ENCODE measurements at places on chromosomes 3 and 15.

- DNase-seq: no peak
Measured at GRCh38 chr3:123576122-123576521, 8.7 kb downstream of the HACD2 start.

- DNase-seq: no peak
Measured at GRCh38 chr3:135889443-135889842, 76.1 kb upstream of the PPP2R3A start.

- DNase-seq: no peak
Measured at GRCh38 chr3:189446959-189447560, 184.1 kb upstream of the TP63 start.

GRCh38 chr3:54232618-54233017, 110.3 kb downstream of the CACNA2D3 start:
- no peak for DNase-seq

GRCh38 chr3:127112796-127113570, 79.9 kb upstream of the PRR23E start:
- DNase-seq: no peak

DNA sequence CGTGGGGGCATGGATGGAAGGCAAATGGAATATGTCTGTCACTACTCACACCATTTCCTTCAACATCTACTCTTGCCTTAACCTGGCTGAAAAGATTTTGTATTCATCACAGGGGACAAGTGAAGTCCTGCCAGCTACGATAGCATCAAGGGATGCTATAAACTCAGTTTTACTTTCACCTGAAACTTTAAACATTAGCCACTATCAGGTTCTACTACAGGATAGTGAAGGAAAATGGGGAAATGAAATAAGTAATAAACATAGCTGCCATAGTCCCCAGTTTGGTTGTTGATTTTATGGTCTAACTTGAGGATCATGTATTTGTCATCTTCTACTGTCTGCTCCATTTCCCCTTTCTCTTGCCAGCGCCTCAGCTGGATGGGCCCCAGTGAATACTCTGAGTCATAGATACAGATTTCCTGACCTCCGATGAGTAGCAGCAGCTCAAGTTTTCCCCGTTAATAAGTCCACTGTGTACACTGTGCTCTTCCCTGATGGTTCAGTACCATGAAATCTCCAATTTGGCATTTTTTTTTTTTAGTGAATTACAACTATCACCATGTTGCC, 338.2 kb upstream of the SLCO3A1 start:
- DNase-seq: no peak

DNA sequence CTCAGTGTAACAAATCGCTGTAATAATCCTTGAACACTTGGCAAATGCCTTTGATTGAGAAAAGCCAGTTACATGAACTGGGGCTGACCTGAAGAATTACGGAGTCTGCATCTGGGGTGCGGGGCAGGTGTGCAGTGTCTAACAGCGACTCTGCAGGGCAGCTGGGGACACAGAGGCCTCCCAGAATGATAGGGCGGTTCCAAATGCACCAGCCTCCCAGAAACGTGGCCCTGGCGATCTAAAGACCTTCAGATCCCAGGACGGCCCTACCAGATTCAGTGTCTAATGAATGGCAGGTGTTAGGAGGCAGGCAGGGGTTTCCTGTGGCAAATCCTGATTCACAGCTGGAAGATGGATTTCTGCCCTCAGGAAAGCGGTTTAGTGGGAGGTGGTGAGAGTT, 100.5 kb upstream of the RGMA start:
- no peak for DNase-seq

GRCh38 chr15:33844186-33844585, 124.1 kb upstream of the CHRM5 start:
- no peak for DNase-seq

DNA sequence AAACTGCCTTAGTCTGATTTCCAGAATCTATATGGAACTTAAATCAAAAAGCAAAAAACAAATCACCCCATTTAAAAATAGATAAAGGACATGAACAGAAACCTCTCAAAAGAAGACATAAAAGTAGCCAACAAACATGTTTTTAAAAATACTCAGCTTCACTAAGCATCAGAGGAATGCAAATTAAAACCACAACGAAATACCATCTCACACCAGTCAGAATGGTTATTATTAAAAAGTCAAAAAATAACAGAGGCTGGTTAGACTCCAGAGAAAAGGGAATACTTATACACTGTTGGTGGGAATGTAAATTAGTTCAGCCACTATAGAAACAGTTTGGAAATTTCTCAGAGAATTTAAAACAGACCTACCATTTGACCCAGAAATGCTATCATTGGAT, 367.9 kb downstream of the ZIC4 start:
- DNase-seq: no peak

- no peak for DNase-seq
Measured at GRCh38 chr3:64828276-64828675, 140.5 kb upstream of the ADAMTS9 start.

DNA sequence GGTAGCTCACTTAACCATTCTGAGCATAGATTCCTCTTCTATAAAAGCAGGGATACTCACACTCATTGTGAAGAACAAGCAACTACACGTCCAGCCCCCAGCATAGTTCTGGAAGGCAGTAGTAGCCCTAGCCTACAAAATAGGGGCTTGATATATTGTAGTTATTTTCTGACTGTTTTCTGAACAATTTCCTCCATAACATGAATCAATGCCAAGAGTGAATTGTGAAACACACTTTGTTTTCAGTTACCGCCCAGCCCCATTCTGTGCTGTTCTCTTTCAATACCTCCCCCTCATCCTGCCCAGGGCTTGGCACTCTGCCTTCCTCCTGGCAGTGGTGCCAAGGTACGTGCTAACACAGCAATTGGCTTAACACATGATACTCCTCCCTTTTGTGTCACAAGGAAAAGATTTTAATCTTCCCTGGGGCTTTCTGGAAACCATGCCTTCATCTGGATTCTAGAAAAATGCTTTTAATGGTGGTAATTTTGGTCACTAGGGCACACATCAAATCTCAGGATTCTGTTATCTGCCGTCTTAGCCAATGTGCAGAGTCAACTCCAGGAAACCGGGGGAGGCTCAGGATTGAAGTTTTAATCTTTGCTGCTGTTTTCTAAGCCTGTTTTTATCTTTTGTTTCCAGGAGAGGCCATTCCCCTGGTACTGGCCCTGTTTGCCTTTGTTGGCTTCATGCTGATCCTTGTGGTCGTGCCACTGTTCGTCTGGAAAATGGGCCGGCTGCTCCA, 37.2 kb downstream of the IL20RB start:
- DNase-seq: no peak

- DNase-seq: no peak
Measured at GRCh38 chr3:81375921-81376320, 385.5 kb downstream of the GBE1 start.

GRCh38 chr3:66497985-66498671, 2.7 kb downstream of the LRIG1 start:
- no peak for DNase-seq

DNA sequence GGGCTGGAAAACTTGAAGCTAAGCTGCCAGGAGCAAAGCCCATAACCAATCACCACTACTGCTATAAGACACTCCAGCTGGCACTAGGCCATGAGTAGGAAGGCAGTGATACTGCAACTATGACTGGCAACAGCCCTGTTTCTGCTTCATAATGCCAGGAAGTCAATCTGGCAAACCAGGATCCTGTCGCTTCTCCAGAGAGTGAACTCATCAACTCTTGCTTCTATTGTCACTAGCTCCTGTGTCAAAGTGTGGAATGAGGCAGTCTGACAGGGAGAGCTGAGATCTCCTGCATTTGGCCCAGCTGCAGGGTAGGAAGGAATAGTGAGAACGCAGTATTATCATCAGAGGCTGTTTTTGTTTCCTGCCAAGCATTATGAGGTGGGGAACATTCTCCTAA, 105.3 kb downstream of the CTNNB1 start:
- DNase-seq: no peak

DNA sequence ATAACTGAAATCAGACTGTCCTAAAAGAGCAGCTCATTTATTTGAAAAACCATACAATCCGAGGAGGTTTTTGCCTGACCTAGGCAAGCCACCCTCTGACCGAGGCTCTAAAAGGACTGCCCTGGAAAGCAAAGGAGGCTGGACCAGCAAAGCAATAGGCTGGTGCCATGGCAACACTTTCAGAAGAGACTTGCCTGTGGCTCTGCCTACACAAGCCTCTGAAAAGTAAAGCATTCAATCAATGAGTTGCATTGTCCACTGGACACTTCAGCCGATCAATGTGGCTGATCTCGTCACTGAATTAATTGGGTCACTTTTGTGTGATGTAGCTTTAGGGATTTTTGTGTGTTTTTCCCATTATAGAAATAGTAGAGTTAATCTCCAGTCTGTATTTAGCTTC, 99.1 kb upstream of the SEMA6D start:
- peak; percentile 50 for DNase-seq

DNA sequence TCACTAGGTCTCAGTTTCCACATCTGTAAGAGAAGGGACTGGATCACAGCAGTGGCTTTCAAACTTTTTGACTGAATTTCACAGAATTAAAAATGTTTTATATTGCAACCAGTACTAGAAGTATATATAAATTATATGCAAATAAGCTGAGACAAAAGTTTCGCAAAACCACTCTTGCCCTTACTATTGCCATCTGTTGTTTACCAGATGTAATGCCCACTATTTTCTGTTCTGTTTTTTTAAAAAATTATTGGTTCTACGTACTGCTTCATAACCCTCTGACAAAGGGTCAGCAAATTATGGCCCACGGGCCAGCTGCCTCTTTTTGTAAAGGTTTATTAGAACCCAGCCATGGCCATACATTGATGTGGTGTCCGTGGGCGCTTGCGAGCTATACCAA, 44.8 kb downstream of the PDIA5 start:
- no peak for DNase-seq

DNA sequence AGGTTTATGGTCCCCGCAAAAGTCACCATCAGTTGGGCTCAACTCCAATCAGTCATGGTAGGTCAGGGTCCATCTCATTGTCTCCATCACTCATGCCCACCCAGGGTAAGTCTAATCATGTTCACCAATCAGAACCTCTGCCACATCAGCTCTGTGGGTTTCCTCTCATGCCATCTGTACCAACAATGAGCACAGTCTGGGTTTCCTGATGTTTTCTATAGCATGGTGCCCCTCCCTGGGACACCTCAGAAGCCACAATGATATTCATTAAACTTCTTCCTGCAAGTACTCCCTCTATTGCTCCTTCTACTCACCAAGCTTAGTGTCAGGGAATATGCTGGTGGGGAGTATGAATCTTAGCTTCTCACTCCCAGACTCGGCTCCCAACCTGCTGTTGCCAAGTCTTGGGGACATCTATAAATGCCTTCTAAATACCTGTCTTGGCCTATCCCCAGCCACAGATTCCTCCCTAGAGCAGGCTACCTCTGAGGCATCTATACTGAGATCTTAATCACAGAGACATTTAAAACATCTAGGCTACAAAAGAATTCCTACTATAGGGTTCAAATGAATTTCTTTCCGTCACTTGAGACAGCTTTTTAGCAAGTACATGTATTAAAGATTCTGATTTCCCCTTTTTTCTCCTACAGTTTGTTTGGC, 5.0 kb upstream of the CCR2 start:
- DNase-seq: no peak

GRCh38 chr15:34161329-34161963, 48.5 kb downstream of the KATNBL1 start:
- DNase-seq: no peak

GRCh38 chr3:126466886-126467610, 8.6 kb downstream of the ZXDC start:
- DNase-seq: no peak

Measured in neural crest cell (in vitro differentiated cells).